ENCODE measurements at places on chromosomes 6 and 20.

GRCh38 chr6:6681075-6681849, 92.7 kb downstream of the LY86 start:
- no peak for DNase-seq

DNA sequence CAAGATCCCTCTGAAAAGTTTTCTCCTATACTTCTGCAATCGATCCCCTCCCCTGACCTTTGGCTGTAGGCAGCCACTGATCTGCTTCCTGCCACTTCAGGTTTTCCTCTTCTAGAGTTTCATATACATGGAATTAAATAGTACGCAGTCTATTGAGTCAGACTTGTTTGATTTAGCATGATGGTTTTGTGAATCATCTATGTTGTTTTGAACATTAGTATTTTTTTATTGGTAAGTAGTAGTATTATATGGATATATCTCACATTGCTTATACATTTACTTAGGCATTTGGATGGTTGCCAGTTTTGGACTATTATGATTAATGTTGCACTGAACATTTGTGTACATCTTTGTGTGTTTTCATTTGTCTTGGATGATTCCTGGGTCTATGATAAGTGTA, 518.0 kb downstream of the CD109 start:
- DNase-seq = no peak

DNA sequence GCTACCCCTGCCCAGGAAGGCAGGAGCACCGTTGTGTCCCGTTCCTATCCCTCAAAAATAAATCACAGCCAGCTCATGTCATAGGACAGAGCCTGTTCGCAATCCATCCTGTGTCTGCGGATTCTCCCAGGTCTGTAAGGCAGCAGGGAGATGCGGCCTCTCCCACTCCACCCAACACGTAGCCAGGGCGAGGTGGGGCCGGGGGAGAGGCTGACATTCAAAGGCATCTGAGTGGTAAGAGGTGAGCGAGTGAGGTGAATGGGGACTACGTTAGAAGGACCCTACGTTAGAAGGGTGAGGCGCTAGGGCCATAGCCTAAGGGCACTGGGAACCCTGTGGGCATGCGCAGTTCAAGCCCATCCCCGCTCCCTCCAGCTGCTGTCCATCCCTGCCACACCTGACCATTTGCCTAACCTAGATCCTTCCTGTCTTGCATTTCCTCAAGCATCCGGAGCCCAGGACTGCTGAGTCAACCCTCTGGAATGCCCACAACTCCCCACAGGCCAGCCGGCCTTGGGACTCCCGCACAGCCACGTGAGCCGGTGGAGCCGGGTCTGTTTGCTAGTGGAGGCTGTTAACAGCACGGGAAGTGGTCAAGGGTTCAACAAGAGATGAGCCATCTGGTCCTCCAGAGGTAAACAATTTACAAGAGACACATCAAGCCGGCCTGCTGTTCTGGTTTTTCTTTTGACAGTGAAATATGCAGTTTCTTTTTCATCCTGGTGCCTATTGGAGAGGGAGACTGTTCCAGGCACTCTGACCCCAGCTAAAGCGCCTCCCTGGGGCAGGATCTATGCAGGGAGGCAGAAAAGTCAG, 45.9 kb downstream of the RIPOR3 start:
- no peak for DNase-seq

- no peak for DNase-seq
Observed at GRCh38 chr20:40470445-40471260, 218.4 kb downstream of the MAFB start.

DNA sequence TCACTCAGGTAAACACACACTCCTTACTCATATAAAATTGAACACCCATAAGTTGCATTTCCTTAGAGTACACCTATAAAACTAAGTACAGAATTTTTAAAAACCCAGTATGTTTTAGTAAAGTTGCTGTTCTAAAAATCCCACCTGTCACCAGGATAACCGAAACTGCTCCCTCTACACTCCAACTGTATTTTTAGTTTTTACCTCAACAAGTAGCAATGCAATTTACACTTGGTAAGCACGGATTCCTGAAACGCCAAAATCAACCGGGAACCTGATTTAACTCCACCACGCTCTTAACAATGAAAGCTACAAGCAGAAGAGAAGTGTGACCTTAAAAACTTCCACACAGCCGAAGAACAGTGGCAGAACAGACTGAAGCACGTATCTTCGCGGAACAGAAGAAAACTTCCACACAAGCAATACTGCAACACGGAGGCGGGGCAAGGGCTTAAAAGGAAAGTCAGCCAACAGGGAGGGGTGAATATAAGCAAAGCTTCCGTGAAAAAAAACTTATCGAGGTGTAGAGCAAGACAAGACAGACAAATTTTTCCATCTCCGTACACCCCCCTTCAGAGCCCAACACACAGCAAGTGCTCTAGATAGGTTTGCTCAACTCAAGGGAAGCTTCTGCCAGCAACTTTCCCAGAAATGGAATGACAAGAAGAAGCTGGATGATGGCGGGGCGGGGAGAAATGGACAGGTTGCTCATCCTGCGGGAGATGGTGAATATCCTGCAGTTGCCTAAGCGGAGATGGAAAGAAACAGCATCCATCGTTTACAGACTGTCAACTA, 1.4 kb downstream of the STAU1 start:
- peak; percentile 28 for DNase-seq

GRCh38 chr20:57170343-57170742, 96.1 kb downstream of the BMP7 start:
- no peak for DNase-seq

GRCh38 chr20:16474363-16474762, 98.9 kb downstream of the KIF16B start:
- no peak for DNase-seq

GRCh38 chr20:40717343-40717865, 28.4 kb upstream of the MAFB start:
- DNase-seq = no peak

- DNase-seq = no peak
Observed at GRCh38 chr6:452301-453067, 60.9 kb downstream of the IRF4 start.

- no peak for DNase-seq
Observed at GRCh38 chr20:25226433-25227316, 21.2 kb upstream of the PYGB start.

GRCh38 chr20:6566821-6567220, 200.7 kb upstream of the BMP2 start:
- no peak for DNase-seq

DNA sequence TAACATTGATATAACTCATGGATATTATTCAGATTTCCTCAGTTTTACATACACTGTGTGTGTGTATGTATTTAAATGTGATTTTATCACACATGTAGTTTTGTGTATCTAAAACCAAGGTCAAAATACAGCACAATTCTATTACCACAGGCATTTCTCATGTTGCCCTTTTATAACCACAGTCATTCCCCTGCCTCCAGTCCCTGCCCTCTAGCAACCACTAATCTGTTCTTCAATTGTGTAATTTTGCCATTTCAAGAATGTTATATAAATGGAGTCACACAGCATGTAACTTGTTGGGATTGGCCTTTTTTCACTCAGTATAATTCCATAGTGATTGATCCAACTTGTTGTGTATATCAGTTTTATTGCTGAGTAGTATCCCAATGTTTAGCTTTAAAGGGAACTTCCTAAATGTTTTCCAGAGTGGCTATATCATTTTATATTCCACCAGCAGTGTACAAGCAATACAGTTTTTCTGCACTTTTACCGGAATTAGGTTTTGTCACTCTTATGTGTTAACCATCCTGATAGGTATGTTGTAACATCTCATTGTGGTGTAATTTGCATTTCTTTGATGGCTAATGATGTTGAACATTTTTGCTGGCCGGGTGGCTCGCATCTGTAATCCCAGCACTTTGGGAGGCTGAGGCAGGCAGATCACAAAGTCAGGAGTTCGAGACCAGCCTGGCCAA, 338.2 kb downstream of the SOX4 start:
- no peak for DNase-seq

DNA sequence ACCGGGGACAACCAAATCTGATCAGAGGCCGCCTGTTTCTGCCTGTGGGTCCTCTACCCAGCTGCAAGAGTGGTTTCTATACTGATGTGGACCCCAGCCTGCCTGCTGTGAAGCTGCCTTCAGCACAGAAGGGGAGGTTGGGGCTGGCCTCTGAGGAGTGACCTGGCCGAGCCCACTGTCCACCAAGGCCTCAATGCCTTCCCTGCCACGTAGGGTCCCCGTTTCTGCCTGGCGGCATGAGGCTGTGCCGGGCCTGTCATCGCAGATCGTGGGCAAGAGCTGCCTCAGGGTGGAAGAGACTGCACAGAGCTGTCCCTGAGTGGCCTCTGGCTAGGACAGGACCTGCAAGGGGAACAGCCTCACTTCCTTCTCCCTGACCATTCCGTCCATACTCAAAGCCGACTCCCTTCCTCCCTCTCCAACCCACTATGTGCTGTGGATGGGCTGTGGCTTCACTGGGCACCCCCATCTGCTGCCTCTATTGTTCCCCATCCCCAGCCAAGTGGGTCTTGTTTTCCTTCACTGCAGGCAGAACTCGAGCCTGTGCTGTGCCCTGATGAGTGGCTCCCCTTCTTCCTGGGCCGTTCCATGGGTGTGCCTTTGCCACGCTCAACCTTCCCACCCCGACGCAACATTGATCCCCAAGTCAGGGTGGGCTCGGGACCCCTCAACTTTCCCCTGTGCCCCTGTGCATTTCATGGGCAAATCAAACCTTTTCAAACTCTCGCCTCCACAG, 60.3 kb downstream of the ERMARD start:
- DNase-seq = no peak

GRCh38 chr20:2576317-2576727, 39.9 kb downstream of the TMC2 start:
- no peak for DNase-seq

- no peak for DNase-seq
Observed at GRCh38 chr20:50347284-50348063, 156.8 kb downstream of the CEBPB start.

DNA sequence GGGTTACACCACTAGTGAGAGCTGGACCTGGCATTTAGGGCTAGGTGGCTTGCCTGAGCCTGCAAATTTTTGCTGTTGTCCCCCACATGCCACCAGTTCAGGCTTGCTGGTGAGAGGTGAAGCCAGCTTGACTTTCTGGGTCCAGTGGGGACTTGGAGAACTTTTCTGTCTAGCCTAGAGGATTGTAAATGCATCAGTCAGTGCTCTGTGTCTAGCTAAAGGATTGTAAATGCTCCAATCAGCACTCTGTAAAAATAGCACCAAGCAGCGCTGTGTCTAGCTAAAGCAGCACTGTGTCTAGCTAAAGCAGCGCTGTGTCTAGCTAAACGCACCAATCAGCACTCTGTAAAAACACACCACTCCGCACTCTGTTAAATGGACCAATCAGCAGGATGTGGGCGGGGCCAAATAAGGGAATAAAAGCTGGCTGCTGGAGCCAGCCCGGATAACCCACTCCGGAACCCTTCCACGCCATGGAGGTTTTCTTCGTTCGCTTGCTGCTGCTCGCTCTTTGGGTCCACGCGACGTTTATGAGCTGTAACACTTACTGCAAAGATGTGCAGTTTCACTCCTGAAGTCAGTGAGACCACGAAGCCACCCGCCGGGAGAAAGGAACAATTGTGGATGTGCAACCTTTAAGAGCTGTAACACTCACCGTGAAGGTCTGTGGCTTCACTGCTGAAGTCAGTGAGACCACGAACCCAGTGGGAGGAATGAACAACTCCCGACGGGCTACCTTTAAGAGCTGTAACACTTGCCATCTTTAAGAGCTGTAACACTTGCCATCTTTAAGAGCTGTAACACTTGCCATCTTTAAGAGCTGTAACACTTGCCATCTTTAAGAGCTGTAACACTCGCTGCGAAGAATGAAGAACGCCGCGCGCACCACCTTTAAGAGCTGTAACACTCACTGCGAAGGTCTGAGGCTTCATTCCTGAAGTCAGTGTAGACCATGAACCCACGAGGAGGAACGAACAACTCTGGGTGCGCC, 27.3 kb downstream of the GMPR start:
- no peak for DNase-seq

DNA sequence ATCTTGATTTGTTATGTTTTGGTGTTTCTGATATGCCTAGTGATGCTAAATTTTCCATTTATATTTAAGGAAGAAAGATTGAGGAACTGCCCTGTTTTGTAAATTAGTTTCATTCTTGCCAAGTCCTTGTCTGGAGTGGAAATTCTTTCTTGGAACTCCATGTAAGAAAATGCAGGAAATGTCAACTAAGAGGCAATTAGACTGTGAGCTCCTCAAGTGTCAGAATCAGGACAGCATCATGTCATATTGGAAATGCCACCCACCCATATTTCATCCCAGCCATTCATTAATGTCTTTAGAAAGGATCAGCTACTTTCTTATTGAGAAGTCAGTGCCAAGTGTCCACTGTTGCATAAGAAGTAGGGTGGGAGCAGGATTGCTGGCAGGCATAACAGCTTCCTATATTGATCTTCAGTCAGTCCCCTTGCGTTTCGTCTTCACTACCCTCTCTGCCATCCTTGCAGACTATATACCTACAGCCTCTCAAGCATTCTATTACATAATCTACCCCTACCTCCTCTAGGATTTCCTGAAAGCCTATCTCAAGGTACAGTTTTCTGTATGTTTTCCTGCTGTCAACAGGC, 42.4 kb downstream of the HAO1 start:
- DNase-seq = no peak

DNA sequence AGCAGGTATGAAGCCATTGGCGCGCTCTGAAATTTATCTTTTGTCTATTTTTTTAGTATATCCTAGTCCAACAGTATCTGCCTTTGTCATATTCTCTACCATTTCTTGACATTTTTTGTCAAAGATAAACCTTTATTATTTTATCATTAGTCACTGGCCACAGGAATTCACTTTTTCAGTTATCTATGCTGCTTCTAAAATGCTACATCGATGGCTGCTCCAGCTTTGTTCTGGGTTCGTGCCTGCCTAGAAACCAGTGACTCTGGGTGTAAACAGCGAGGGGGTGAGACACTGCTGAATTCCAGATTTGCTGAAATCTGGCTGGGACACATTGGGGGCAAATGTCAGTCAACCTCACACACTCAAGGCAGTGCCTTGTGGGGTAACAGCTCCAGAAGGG, 193.4 kb downstream of the CDC5L start:
- no peak for DNase-seq

DNA sequence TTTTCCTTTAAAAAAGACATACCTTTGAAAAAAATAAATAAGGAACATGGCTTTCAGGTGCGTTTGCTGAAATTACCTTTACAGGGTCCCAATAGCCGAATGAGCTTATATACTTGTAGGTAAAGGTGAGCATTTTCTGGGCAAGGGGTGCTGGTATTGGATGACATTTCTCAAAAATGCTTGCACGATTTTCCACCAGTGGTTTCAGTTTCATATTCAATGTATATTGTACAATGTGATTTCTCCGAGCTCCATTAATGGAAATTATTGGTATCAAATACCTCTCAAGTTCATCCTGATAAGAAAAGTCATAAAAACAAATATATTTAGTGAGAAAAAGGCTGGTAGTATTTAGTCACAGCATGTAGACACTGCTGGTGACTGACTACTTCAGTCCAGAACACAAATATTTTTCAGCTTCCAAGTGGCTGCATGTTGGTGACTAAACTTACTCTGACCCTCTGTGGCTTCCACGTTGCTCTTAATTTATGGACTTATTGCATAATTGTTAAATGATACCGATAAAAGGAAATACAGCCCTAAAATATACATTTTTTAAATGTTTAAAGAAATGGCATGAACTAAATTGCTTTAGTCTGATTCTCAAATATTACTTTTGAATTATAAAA, 32.9 kb upstream of the ZBTB24 start:
- DNase-seq = no peak
